ENCODE measurements at places on chromosomes 4 and X. TPM values are rescaled to one million over a fixed set of nuclear protein-coding genes. Genes with fewer than 3 reads are reported as not detected.

Gene PLAC8
- 0.98 TPM for total RNA-seq

Gene CDX4
- total RNA-seq = not detected

Gene CCSER1
- 0.65 TPM for total RNA-seq

Gene NSUN7
- total RNA-seq = 8.4 TPM

Gene POLN
- 0.16 TPM for total RNA-seq

Gene QRFPR
- not detected for total RNA-seq

Gene GLUD2
- total RNA-seq = 0.51 TPM

Data from mesangial cell (primary cell).